Ovary (tissue), 10 donors: ENCODE measurements at places on chromosomes 6 and 20. TPM values are rescaled to one million over a fixed set of nuclear protein-coding genes. Genes with fewer than 3 reads are reported as not detected.

BPIFB6 gene
- not detected for total RNA-seq

GRCh38 chr6:118953391-118953790, 18.4 kb upstream of the MCM9 start:
- no peak overlapping the region for H3K4me3 ChIP-seq
- no peaks in the 10 kb centered on the region for H3K36me3 ChIP-seq
- no peak for DNase-seq
- no peaks in the 10 kb centered on the region for H3K27me3 ChIP-seq
- no peak overlapping the region for H3K27ac ChIP-seq

BHLHE23 gene
- not detected for total RNA-seq

SLC35F1 gene
- total RNA-seq, result 0.08 TPM

DNA sequence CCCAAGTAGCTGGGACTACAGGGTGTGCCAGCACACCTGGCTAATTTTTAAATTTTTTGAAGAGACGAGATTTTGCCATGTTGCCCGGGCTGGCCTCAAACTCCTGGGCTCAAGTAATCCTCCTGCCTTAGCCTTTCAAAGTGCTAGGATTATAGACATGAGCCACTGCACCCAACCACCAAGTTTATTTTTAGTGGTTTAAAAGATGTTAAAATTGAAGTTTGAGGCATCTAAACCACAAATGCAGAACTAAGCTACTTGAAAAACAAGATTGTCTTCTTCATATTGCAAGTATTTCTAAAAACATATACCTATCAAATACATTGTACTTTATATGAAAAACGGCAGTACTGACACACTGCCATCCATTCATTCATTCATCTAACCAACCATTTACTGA, 31.6 kb downstream of the WASF1 start:
- DNase-seq, result no peak
- no peaks in the 10 kb centered on the region for H3K36me3 ChIP-seq
- peaks cover 3% of the 10 kb centered on the region for H3K27me3 ChIP-seq
- H3K4me3 ChIP-seq, result no peak overlapping the region
- H3K27ac ChIP-seq, result no peak overlapping the region

GRCh38 chr20:24139846-24140245, 151.3 kb upstream of the GGTLC1 start:
- no peak for DNase-seq
- H3K4me3 ChIP-seq, result no peak overlapping the region
- H3K27me3 ChIP-seq, result no peaks in the 10 kb centered on the region
- H3K4me1 ChIP-seq, result no peaks in the 10 kb centered on the region
- no peak overlapping the region for H3K27ac ChIP-seq

DNA sequence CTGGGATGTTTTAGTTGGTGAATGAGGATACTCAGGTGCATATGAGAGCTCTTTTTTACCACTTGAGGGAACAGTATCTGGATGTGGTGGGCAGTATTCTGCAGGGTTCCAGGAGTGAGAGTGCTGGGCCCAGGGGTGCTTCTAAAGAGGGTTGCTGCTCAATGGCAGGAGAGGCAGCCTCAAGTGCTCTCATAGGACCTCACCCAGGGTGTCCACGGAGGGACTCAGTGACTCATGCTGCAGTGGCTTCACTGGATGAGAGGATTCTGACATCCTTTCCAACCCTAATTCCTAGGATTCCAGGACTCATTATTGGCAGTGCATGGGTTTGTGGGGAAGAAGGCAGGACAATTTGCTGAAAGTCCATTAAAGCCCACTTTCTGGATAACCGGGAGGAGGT, 176.6 kb upstream of the FERMT1 start:
- no peaks in the 10 kb centered on the region for H3K27me3 ChIP-seq
- DNase-seq, result no peak
- H3K4me3 ChIP-seq, result no peak overlapping the region
- H3K4me1 ChIP-seq, result no peaks in the 10 kb centered on the region
- no peak overlapping the region for H3K27ac ChIP-seq
- no peaks in the 10 kb centered on the region for H3K36me3 ChIP-seq

PLEKHG1 gene
- 31.3 TPM for total RNA-seq

GRCh38 chr6:69116658-69117057, 481.6 kb downstream of the ADGRB3 start:
- no peak overlapping the region for H3K4me3 ChIP-seq
- no peaks in the 10 kb centered on the region for H3K4me1 ChIP-seq
- no peak overlapping the region for H3K27ac ChIP-seq
- H3K27me3 ChIP-seq, result no peaks in the 10 kb centered on the region
- no peak for DNase-seq

DNA sequence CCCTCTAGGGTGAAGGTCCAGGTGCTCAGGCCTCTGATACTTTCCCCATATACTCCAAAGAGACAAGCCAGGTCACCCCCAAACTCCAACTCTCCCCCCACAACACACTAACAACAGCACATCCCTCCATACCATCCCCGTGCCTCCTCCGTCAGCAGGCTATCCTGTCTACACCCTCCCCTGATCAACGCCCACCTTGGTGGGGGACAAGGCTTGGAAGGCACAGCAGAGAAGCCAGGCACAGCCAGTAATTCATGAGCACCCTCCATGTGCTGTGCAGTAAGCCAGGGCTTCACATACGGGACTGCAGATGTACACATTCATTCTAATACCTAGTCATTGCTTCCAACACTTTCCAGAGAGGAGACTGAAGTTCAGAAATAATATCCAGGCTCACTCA, 57.6 kb downstream of the TRERF1 start:
- no peaks in the 10 kb centered on the region for H3K36me3 ChIP-seq
- H3K27me3 ChIP-seq, result no peaks in the 10 kb centered on the region
- no peaks in the 10 kb centered on the region for H3K4me1 ChIP-seq

HLA-G gene
- total RNA-seq, result not detected

- H3K36me3 ChIP-seq, result no peaks in the 10 kb centered on the region
- no peaks in the 10 kb centered on the region for H3K4me1 ChIP-seq
- peak; percentile 13 for DNase-seq
- H3K4me3 ChIP-seq, result no peak overlapping the region
- no peaks in the 10 kb centered on the region for H3K27me3 ChIP-seq
- no peak overlapping the region for H3K27ac ChIP-seq
These were observed 33.0 kb downstream of the PYGB start for GRCh38 chr20:25280574-25281535.

ZNF334 gene
- total RNA-seq, result 15.1 TPM

- H3K27ac ChIP-seq, result no peak overlapping the region
- no peaks in the 10 kb centered on the region for H3K36me3 ChIP-seq
These were observed 49.8 kb downstream of the ZDHHC14 start for GRCh38 chr6:157430834-157431233.

DNA sequence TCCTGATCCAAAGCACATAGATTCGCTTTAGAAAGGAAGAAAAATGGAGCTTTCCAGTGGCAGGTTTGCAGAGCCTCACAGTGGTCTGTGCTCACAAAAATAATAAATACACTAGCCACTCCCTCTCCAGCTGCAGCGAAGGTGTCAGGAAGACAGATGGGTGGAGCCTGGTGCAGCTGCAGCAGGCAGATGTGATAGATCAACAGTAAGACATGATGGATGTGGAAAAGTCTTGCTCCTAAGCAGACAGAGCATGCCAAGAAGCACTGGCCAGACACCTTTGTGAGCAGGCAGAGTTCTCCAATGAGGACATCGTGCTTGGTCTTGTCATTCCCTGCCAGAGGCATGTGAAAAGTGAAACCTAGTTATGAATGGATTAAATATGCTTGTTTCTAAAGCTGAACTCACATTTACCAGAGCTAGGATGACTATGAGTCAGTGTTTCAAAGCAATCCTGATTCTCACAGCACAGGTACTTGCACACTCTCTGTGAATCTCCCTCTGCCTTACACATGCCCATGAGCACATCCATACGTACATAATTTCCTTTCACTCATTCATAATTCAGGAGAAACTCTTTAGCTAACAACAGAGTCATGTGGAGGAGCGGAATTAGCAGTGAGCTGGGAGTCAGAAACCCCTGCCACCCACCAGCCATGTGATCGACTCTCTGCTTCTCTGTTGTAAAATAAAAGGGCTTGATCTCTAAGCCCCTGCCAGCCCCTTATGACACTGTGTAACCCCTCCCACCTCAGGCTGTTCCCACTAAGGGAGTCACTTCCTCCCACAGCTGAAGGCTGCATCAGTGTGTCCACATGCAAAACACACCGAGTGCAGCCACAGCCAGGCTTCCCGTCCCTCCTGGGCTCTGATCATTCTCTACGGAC, 111.2 kb downstream of the SCML4 start:
- no peaks in the 10 kb centered on the region for H3K4me1 ChIP-seq
- H3K27ac ChIP-seq, result no peak overlapping the region
- DNase-seq, result no peak
- no peaks in the 10 kb centered on the region for H3K36me3 ChIP-seq
- H3K4me3 ChIP-seq, result peak overlapping the region; percentile 2

- no peak for DNase-seq
- H3K4me1 ChIP-seq, result no peaks in the 10 kb centered on the region
- no peak overlapping the region for H3K27ac ChIP-seq
- H3K27me3 ChIP-seq, result no peaks in the 10 kb centered on the region
These were observed 13.6 kb downstream of the BNIP5 start for GRCh38 chr6:36323062-36323461.

GRCh38 chr6:126550323-126550722, 210.4 kb downstream of the CENPW start:
- H3K27me3 ChIP-seq, result no peaks in the 10 kb centered on the region
- no peak overlapping the region for H3K27ac ChIP-seq
- DNase-seq, result no peak
- no peaks in the 10 kb centered on the region for H3K4me1 ChIP-seq
- no peaks in the 10 kb centered on the region for H3K36me3 ChIP-seq

DNA sequence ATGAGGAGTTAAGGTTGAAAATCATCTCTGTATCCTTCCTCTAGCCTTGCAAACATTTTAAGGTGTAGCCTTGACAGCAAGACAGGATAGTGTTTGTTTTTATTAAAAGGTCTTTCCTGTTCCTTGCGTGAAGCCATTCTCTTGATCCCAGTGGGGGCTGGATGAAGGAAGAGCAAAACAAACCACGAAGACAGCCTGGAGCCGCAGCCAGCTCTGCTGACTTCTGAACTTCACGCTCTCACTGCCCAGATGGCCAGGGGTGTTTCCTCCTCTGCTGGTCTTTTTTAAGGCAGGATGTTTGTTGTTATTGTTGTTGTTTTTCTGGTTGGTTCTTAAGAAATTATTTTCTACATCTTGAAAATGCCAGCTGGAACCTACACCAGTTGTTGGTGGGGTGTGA, 156.4 kb downstream of the MTHFD1L start:
- no peak overlapping the region for H3K4me3 ChIP-seq
- H3K36me3 ChIP-seq, result no peaks in the 10 kb centered on the region
- DNase-seq, result no peak
- no peak overlapping the region for H3K27ac ChIP-seq
- H3K27me3 ChIP-seq, result no peaks in the 10 kb centered on the region

HLA-DOA gene
- total RNA-seq, result 6.4 TPM

TBC1D22B gene
- total RNA-seq, result 12.8 TPM

- H3K4me1 ChIP-seq, result no peaks in the 10 kb centered on the region
- no peaks in the 10 kb centered on the region for H3K36me3 ChIP-seq
- H3K27me3 ChIP-seq, result no peaks in the 10 kb centered on the region
- H3K27ac ChIP-seq, result no peak overlapping the region
These were observed 425.1 kb downstream of the FOXA2 start for GRCh38 chr20:22159276-22159675.

GRCh38 chr20:63177785-63178445, 38.0 kb downstream of the YTHDF1 start:
- no peaks in the 10 kb centered on the region for H3K36me3 ChIP-seq
- DNase-seq, result no peak
- H3K4me3 ChIP-seq, result no peak overlapping the region
- H3K4me1 ChIP-seq, result peaks cover 14% of the 10 kb centered on the region
- H3K27me3 ChIP-seq, result peaks cover 7% of the 10 kb centered on the region

DNA sequence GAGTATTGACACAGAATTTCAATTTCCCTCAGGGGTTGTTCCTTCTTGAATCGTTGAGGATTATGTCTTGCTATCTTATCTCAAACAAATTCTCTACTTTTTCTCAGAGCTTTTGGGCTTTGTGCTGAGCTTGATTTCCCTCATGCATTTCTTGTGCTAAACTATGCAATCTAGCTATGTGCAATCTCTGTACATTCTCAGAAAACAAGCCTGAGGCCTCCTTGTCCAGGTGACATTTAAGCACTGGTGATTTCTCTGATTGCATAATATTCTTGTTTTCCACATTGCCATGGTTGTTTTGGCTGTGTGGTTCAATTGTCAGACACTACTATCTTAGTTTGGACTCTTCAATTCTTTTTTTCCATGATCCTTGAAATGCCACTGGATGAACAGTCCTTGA, 81.2 kb upstream of the MAN1A1 start:
- H3K27ac ChIP-seq, result no peak overlapping the region
- DNase-seq, result no peak
- H3K27me3 ChIP-seq, result no peaks in the 10 kb centered on the region
- no peak overlapping the region for H3K4me3 ChIP-seq

KIAA1755 gene
- 4.4 TPM for total RNA-seq

GRCh38 chr6:131430531-131430930, 142.5 kb upstream of the ARG1 start:
- H3K4me3 ChIP-seq, result no peak overlapping the region
- H3K36me3 ChIP-seq, result no peaks in the 10 kb centered on the region
- no peaks in the 10 kb centered on the region for H3K27me3 ChIP-seq
- no peak for DNase-seq

- no peaks in the 10 kb centered on the region for H3K27me3 ChIP-seq
- no peak overlapping the region for H3K27ac ChIP-seq
- no peak for DNase-seq
- no peaks in the 10 kb centered on the region for H3K36me3 ChIP-seq
- H3K4me1 ChIP-seq, result peaks cover 4% of the 10 kb centered on the region
These were observed 363.4 kb upstream of the JARID2 start for GRCh38 chr6:14882394-14883026.

- DNase-seq, result peak; percentile 93
- H3K36me3 ChIP-seq, result no peaks in the 10 kb centered on the region
- H3K27me3 ChIP-seq, result no peaks in the 10 kb centered on the region
- H3K4me3 ChIP-seq, result no peak overlapping the region
These were observed 95.5 kb downstream of the THBS2 start for GRCh38 chr6:169158174-169158573.

DNA sequence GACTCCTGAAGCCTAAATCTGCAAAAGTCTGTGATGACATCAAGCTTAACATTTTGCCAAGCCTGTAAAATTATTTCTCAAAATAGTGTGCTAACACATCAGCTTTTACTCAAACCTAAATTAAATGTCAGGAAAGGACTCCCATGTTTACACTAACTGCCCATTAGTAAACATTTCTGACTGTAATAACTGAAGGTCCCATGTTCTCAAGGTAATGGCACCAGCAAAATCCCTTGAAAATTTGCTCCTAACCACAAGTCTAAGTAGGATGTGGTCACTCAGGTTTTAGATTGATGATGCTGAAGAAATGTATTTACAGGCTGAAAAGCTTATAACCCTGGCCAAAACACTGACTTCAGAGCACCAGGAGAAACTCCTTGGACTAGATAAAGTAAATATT, 33.0 kb downstream of the BACH2 start:
- H3K27ac ChIP-seq, result no peak overlapping the region
- no peaks in the 10 kb centered on the region for H3K4me1 ChIP-seq
- DNase-seq, result no peak
- H3K36me3 ChIP-seq, result no peaks in the 10 kb centered on the region

EDN1 gene
- total RNA-seq, result 3.3 TPM
